Bone marrow (tissue), 2 donors: ENCODE measurements at places on chromosomes 6 and 20.

DNA sequence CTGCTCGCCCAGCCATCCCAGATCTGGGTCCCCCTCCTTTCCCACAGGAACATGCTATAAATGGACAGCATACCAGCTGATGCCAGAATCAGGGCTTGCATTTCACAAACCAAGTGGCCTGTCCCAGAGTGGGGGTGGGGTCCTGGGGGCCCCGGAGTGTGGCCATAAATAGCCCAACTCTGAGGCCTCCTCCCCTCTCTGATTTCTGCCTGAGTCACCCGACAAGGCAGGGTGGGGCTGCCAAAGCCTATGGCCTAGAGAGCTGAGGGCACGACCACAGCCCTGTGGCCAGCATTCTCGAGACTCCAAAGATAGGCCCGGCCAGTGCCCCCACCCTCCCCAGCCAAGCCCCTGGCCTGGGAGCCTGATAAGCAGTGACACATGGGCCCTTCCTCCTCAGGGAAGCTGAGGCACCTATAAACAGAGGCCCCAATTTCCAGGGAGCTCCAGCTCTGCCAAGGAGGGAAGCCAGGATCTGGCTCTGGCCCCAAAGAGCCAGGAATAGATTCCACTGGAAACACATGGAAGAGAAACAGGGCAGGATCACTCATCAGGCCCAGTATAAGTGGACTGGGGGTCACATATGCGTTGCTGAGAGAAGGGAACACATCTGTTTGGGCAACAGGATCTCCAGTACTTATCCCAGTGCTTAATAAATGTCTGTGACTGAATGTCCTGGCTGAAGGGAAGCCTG, 20.3 kb downstream of the SNTA1 start:
- no peak for DNase-seq

DNA sequence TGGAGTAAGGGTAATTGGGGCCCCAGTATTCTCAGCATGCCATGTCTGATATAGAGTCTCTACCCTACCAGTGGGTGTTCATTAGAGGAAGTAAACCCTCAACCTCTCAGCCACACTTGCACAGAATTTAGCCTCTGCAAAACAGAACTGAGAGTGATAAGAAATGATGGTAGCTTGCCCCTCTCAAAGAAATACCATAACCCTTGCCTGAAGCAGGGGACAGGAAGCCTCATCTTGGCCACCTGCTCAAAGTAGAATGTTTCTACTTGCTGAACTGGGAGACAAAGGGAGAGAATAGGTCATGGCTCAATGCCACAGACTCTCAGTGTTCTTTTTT, 33.7 kb downstream of the SPTLC3 start:
- no peak for DNase-seq

DNA sequence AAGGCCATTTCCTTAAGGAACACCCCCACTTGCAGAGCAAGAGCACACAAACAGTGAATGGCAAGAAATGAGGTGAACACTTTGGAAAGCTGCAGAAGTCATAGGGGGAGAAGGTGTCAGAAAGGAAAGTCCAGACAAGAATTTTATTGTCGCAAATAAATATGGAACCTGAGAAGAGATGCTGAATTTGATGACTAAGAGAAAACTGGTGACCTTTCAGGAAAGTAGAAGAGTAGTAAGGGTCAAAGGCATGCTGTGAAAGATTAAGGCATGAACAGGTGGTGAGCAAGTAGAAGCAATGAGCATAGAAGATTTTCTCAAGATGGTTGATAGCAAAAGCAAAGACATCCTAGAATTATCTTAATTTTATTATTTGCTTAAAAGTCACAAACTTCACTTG, 194.2 kb downstream of the KCNQ5 start:
- no peak for DNase-seq

DNA sequence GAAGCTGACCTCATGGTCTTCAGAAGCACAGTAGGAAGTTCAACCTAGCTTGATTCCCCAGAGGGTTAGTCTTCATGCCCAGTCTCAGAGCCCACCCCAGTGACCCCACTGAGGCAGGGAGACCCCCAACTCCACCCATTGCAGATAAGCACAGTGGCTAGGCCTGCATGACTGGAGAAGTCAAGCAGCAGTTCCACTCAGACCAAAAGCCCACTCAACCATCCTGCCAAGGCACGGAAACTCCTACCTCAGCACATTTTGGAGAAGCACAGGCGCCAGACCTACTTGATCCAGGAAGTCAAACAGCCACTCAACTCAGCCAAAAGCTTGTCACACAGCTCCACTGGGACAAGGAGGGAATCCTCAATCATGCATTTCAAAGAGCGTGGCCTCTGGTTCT, 78.4 kb upstream of the HTR1E start:
- no peak for DNase-seq

GRCh38 chr6:119142041-119142440, 63.6 kb upstream of the FAM184A start:
- DNase-seq = no peak

DNA sequence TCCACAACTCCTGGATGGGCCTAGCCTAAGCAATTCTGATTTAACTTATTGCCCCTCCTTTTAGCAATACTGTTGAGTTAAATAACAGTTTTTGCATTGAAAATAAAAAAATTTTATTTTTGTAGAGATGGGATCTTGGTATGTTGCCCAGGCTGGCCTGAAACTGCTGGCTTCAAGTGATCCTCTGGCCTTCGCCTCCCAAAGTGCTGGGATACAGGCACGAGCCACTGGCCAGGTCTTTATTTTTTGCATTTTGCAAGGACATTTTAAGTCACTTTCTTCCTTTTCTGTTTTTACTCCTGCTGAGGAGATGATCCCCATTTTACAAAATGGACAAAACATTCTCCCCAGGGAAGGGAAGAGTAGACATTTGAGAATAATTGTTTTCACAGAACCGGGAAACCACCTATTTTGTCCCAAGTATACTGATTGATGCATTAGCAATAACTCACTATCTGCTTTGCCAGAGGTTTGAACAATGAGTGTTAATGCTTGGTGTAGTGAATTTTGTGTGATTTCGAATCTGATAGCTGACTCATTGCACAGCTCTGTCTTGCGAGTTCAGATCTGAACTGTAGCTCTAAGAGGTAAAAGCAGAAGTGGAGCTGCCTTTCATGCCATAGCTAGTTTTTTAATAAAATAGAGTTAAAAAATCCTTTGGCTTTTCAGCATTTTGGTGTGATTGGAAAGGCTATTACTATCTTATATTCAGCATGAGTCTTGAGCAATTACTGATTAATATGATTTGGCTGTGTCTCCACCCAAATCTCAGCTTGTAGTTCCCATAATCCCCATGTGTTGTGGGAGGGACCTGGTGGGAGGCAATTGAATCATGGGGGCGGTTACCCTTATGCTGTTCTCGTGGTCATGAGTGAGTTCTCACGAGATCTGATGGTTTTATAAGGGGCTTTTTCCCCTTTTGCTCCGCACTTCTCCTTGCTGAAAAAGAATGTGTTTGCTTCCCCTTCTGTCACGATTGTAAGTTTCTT, 20.9 kb downstream of the IGF2R start:
- no peak for DNase-seq

- no peak for DNase-seq
These were observed 500.1 kb downstream of the EPM2A start for GRCh38 chr6:145235207-145235606.

DNA sequence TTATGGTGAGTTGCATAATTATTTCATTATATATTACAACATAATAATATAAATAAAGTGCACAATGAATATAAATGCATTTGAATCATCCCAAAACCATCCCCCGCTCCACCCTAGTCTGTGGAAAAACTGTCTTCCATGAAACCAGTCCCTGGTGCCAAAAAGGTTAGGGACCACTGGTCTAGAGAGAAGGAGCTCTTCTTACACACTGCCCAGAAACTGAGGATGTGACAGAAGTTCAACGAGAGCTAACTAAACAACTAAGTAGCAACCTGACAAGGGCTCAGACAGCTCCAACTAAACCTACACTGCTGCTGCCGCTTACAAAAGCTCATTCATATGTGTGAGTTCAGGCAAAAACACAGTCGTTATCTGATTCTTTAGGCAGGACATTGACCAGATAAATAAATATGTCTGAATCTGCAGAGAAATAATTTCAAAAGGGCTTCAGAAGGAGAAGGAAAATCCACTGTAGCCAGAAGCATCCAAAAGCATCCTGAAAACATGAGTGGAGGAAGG, 125.9 kb downstream of the ATXN1 start:
- no peak for DNase-seq

DNA sequence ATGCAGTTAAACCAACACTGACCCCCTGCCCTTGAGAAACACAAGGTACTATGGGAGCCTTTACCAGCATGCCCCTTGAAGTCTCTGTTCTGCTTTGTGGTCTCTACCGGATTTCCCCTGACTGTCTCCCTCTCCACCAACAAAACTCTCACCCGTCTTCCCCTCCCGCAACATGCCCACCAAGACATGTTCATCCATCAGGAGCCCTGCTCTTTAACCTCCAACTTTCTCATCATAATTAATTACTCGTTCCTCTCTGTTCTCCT, 1.1 kb downstream of the ZNF165 start:
- no peak for DNase-seq

- no peak for DNase-seq
These were observed 84.6 kb downstream of the ID4 start for GRCh38 chr6:19921786-19922185.

DNA sequence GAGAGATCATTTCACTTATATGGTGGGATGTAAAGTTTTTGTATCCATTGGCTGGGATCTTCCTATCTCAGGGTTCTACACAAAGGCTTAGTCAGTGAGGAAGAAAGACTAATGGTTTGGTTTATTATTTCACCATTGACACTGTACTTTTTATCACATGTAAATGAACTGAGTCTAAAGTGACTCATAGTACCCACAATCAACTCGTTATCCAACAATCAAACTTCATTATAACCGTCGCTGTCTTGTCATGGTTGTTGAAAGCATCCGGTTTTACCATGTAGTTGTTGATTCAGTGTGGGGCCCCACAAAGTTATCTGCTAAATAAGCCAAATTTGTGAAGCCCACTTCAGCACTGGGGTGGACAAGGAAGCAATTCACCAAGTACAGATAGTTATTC, 55.8 kb upstream of the MTRF1L start:
- DNase-seq = no peak

- DNase-seq = no peak
These were observed 323.2 kb downstream of the ADGRB3 start for GRCh38 chr6:68958327-68958726.

- DNase-seq = no peak
These were observed 123.3 kb downstream of the KIF13A start for GRCh38 chr6:17863901-17864754.
